ENCODE measurements at places on chromosomes 6 and 20.

GRCh38 chr20:17916433-17916891 is 52.1 kb downstream of the SNX5 start:
- no peak for DNase-seq

- DNase-seq: no peak
Measured at GRCh38 chr6:154757352-154758050, 24.3 kb downstream of the SCAF8 start.

- no peak for DNase-seq
Measured at GRCh38 chr6:15073344-15073789, 172.5 kb upstream of the JARID2 start.

- peak; percentile 47 for DNase-seq
Measured at GRCh38 chr6:43454290-43454695, 1.1 kb downstream of the DLK2 start.

- DNase-seq: no peak
Measured at GRCh38 chr6:113697632-113698410, 159.3 kb upstream of the MARCKS start.

DNA sequence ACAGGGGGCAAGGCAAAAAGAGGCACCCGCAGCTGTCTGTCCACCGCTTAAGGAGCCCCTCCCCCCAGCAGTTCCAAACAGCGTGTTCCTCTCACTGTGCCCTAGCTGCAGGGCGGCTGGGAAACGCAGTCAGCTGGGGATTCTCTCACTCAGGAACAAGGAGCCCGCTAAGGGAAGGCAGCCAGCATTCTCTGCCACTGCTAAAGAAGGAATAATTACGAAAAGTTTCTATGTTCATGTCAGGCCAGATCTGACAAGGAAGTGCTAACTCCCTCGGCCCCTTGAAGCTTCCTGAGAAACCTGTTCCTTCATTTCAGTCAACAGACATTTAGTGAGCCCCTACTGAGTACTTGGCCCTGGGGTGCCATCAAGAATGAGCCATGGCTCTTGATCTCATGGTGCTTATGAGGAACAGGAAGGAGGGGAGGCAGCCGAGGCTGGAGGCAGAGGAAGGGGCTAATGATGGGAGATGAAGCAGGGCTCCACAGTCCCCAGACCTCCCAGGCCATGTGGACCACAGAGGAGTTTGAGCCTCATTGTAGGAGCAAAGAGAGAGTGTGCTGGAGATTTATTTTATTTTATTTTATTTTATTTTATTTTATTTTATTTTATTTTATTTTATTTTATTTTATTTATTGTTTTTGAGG is 101.7 kb upstream of the PMEPA1 start:
- no peak for DNase-seq
